RPMI7951 (cell line): ENCODE measurements at places on chromosomes 6 and 20. TPM values are rescaled to one million over a fixed set of nuclear protein-coding genes. Genes with fewer than 3 reads are reported as not detected.

- DNase-seq, result no peak
Observed at GRCh38 chr20:44467289-44467883, 8.3 kb upstream of the TTPAL start.

DNA sequence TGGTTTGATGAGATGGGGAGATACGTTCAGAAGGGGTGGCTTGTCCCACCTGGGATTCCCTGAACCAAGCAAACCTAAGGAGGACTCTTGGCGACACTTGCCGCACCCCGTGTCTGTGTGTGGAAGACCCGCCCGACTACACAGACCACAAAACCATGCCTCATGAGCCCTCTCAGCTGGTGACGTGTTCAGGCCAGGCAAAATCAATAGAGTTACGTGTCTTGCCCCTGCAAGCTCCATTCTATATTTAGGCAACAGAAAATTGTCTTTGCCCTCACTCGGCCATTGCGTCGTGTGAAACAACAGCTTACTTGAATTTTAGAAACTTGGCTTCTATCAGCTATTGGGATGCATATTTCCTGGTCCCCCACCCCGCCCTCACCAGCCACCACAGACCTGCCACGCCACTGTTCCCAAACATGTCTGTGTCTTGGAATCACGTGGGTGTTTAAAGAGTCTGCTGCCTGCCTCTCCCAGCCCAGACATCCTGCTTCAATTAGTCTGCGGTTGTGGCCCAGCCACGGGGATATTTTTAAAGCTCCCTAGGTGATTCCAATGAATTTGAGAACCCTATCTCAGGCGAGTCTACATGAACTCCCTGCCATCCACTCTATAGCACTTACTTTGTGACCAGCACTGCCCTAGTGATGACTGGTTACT, 279.2 kb upstream of the EXOC2 start:
- DNase-seq, result peak; percentile 95

- no peak for DNase-seq
Observed at GRCh38 chr20:58897488-58897887, 45.0 kb downstream of the GNAS start.

GRCh38 chr20:33202451-33202850, 14.7 kb upstream of the BPIFA3 start:
- DNase-seq, result no peak

DNA sequence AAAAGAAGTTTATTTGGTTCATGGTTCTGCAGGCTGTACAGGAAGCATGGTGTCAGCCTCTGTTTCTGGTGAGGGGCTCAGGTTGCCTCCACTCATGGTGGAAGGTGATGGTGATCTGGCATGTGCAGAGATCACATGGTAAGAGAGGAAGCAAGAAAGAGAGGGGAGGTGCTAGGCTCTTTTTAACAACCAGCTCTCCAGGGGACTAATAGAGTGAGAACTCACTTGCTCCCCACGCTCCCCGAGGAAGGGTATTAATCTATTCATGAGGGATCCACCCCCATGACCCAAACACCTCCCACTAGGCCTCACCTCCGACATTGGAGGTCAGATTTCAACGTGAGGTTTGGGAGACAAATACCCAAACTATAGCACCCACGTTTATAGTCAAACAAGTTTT, 4.0 kb upstream of the GJB7 start:
- DNase-seq, result no peak

GRCh38 chr6:131383421-131384411, 189.3 kb upstream of the ARG1 start:
- DNase-seq, result peak; percentile 68

- no peak for DNase-seq
Observed at GRCh38 chr6:4347877-4348276, 212.5 kb upstream of the ECI2 start.

DNA sequence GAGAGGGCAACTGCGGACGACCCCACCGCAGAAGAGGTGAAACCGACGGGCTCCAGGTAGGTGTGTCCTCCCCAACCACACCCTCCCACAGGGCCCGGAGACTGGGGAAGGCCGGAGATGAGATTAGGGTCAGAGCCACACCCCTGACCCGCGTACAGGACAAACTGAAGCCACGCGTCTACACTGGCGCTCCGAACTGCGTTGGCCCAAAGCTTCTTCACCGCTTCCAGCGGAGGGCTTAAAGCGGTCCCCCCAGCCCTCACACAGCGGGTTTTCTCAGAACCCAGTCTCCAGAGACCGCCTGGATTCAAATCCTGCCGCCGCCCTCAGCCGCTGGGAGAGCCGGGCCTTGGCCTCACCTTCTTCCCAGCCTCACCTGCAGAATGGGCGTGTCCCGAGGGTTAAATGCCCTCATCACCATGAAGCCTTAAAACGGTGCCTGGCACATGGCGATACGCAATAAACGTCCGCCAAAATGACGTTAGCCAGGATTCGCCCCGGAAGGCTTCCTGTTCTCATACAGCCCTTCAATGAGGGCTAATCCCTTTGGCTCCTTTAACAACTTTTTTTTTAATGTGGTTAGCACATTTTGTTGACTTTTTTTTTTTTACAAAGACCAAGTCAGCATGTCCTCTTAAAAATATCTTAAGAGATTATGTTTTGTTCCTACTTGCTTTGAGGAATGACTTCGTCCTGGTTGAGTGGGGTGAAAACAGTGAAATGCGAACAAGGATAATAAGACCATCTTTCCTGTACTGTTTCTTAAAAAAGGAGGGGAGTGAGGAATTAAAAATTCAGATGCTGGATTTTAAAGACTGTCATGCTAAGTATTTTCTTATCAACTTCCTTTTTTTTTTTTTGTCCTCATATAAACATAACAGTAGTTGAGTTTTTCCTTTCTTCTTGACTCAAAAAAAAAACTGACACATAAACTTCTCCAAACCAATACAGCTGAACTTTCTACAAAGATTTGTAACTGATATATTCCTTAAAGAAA, 15.1 kb upstream of the ZNF217 start:
- DNase-seq, result no peak

DNA sequence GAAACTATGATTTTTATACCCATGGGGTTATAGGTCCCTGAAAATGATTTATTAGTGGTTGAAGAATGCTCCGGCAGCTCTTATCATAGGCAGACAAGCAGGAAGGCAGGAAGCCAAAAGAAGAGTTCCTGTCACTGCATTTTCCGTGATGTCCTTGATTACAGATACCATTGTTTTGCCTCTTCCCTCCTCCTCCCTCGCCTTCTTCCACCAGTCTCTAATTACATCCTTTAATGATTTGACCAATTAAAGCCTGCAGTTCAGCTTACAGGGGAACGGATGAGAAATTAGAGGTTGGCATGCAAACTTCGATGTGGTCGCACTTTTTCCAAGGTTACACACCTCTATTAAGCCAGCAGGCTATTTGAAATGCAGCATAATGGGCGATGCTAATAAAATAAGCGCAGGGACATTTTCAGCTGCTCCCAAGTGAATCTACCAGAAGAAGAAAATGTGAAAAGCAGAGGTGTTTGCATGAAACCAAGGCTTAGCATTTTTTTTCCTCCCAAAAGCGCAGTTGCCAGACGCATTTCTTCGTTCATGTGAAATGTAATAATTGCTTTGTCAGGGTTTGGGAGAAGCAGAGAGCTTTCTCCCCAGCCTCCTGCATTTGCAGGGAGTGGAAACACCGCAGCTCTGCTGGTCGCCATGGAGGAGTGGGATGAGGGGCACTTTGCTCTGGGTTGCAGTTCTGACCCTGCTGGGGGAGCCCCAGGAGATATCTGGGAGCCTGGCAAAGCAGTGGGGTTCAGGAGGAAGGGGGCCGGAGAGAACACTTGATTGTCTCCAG, 6.0 kb downstream of the NOX3 start:
- no peak for DNase-seq

DNA sequence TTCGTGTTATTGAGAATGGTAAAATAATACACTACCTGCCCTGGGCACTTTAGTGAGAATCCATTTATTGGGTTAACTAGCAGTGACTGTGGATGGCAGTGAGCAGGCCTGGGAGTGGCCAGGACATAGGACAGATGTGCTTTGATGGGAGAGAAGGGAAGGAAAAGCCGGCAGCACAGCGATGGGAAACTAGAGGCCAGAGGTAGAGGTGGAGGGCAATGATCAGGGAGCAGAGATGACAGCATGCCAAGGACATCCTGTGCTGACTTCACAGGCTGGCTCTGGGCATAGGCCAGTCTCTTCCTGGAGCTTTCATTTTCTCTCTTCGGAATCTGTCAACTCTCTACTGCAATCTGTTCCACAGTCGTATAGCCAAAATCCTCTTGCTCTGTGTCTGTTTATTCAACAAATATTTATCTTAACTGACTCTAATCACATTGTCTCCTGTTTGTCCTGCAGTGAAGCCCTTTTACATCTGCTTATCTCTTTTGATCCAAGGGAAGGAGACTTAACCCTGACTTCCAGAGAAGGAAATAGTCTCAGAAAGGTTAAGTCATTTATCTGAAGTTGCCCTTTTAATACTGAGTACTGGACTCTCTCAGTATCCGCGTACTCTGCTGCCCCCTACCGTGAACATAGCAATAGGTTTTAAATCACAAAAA, 18.4 kb upstream of the MMP24 start:
- DNase-seq, result peak; percentile 80

GRCh38 chr6:131130554-131130940, 4.7 kb upstream of the AKAP7 start:
- DNase-seq, result no peak

DNA sequence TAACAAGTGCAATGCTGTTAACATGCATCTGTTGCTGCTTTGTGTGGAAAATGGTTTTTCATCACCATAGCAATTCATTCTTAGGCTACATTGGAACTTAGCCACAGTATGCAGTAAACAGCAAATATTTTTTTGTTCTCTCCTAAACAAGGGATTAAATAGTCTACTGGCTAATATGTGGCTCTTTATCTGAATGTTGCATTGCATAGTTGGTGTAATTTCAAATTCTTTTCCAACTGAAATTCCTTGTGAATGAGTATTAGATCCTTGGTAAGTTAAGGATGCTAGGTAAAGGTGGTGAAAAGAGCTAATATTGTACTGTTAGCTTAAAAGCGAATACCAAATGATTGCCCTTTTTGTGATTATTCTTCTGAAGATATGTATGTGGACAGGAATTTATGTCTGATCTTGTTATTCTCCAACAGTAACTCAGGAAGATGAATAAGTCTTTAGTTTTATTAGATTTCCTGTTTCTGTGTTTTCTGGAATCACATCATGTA, 958 bp downstream of the MLIP start:
- no peak for DNase-seq

DNA sequence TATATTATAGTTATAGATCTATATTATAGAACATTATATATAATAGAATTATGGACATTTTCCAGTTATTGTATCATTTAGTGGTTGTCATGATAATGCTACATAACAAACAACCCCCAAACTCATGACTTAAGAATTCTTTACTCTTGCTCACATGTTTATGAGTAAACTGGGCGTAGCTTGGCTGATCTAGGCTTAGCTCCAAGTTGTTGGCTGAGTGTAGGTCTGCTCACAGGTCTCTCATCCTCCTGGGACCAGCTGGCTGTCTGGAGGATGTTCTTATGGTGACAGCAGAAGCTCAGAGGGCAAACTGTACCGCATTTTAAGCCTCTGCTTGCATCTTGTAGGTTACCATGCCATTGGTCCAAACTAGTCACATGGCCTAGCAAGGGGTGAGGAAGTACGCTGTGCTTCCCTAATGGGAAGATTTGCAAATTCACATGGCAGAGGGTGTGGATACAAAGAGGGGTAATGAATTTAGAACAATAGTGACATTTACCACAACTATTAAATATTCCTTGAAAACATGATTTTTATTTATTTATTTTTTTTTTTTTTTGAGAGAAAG, 34.2 kb downstream of the ARHGAP40 start:
- peak; percentile 35 for DNase-seq

- DNase-seq, result peak; percentile 96
Observed at GRCh38 chr20:37990571-37991151, 42.6 kb downstream of the TTI1 start.

DNA sequence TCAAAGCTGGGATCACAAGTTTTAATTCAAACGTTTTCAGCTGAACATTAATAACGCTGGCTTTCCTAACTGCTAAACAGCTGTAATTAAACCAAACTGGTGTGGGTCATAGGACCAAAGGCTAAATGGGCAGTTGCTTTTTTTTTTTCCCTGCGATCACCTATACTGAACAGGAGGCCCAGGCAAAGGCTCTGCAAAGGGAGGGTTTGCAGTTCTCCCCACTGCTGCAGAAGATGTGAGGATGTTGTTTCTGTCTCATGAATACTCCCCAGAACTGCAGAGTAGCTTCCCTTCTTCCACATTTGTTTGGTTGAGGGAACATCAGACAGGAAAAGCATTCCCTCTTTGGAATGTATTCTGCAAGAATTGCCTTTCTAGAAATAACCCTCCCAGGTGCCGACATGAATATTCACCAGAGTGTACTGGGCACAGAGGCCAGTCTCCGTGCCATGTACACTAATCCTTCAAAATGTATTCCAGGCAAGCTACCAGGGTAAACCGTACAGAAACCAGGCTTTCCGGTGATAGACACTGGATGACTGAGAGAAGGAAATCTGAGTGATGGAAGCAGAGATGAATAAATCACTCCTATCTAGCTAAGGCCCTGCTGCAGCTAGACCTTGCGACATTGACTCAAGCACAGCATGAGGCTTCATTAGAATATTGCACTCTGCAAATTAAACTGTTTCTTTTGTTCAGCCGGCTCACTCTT, 370.1 kb downstream of the BTBD9 start:
- DNase-seq, result no peak

GCM1 gene
- not detected in 2 replicates for total RNA-seq

FAM83D gene
- total RNA-seq, result 125 and 148 TPM in 2 replicates

SH3BGRL2 gene
- 0.36 and 0.59 TPM in 2 replicates for total RNA-seq

OR2H2 gene
- not detected in 2 replicates for total RNA-seq

GABRR1 gene
- not detected in 2 replicates for total RNA-seq
